ENCODE measurements at places on chromosomes 5 and 9.

- no peak for DNase-seq
Measured at GRCh38 chr9:110083866-110084265, 124.1 kb downstream of the C9orf152 start.

- DNase-seq, result no peak
Measured at GRCh38 chr9:99650187-99650874, 171.4 kb upstream of the NR4A3 start.

DNA sequence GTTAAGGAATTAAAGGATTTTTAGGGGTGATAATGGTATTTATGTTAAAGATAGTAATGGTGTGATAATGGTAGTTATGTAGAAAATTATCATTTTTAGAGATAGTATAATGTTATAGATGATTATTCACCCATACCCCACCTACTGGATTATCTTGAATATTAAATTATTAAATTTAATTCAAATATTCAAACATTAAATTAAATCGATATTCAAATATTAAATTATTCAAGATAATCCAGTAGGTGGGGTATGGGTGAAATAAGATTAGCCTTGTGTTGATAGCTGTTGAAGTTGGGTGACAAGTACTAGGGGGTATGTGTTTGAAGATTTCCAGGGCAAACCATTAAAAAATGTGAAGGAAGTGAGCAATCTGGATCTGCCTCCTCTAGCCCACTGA is 15.6 kb downstream of the FAM219A start:
- no peak for DNase-seq

- no peak for DNase-seq
Measured at GRCh38 chr9:115396071-115396529, 278.1 kb upstream of the TNC start.

GRCh38 chr9:95211028-95211427 is 106.5 kb downstream of the FANCC start:
- no peak for DNase-seq

DNA sequence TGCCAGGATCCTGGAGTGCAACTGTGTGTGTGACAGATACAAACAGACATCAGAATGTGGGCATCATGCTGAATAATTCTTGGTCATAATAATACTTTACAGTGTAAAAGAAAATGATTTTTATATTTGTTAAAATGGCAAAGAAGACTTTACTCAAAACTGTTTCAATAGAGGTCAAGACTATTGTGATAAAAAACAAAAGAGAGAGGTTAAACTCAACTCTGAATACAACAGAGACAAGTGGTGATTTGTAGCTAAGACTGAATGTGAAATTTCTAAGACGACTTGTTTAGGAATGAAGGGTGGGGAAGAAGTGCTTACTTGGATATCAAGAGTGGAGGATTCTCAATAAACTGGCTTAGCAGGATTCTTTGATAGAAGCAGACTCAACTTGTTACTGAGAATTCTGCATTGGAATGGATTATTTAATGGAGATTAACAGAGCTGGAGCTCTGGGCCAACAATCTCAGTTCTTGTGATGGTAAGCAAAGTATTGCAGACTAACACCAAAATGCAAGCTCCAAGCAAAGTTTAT is 457.4 kb upstream of the CDH18 start:
- DNase-seq, result no peak

GRCh38 chr5:90560771-90561170 is 2.2 kb downstream of the ADGRV1 start:
- no peak for DNase-seq

DNA sequence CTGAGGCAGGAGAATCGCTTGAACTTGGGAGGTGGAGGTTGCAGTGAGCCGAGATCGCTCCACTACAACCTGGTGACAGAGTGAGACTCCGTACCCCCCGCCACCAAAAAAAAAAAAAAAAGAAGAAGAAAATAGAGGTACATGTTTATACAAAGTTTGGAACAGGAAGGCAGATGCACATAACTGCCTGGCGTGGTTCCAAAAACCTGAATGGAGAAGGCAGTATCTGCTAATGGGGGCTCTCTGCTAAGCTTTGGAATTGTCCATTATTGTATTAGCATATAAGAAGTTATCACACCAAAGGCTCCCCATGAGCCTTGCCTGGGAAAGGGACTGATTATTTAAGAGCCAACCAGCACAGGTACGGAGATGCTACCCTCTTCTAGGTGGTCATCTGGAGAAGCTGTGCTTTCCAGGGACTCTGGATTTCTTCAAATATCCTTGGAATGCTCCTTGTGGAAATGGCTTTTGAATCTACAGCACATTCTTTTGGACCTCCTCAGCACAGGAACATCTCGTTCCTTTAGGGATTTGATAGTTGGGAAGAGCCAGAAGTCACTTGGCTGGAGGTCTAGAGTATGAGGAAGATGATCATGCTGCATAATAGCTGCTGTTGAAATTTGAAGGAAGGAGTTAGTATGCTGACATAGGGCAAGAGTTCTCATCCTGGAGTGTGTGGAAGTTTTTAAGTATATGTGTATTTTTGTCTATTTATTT is 42.5 kb upstream of the ABCA1 start:
- no peak for DNase-seq

GRCh38 chr9:34647084-34647403 is 569 bp downstream of the GALT start:
- no peak for DNase-seq

- no peak for DNase-seq
Measured at GRCh38 chr5:139284295-139284694, 9.2 kb upstream of the MATR3 start.

DNA sequence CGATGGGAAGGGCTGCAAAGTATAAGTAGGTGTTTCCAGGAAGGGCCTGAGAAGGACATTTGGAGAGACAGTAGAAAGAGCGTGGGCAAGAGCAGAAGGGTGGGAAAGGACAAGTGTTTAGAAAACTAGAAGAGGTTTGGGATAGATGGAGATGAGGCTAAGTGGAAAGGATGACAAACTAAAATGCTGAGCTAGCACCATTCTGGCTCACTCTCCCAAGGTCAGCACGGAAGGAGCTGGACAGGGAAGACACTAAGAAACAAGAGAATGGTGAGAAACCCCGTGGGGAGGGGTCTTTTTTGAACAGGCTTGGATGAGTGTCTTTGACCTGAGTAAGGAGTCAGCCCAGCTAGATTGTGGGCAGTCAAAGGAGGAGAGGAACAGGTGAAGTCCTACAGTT is 286.0 kb downstream of the CDK5RAP2 start:
- DNase-seq, result no peak

Measured in activated CD4-positive, CD25-positive, alpha-beta regulatory T cell treated with anti-CD3 and anti-CD28 coated beads, Interleukin-2, amount 50 U/mL, for 16 hours (primary cell).